ENCODE measurements at places on chromosomes 2 and 18. TPM values are rescaled to one million over a fixed set of nuclear protein-coding genes. Genes with fewer than 3 reads are reported as not detected.

DNA sequence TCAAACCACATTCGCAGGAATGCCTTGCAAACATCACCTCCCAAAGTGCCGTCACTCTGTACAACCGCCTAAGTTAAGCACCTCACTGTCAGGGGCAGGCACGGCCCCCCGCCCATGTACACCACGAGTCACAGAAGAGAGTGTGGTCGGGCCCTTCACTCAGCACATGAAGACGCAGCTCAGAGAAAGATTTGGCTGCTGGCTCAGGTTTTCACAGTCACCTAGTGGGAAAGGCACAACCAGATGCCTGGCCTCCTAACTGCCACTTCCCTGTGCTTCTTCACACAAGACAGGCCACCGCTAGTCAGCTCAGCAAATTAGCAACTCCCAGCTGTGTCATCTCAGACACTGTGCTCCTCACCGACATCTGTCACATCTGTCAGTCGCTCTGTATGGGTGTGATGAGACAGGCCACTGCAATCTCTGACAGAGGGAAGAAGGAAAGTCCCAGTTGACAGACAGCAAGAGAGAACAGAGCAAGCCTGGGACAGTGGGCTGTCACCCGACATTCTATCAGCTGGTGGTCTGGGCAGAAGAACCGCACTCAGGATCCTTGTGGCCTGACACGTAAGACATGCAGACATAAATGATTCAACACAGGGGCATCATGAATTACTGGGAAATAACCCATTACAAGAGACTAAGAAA is 60.8 kb downstream of the CRACDL start:
- no peak for DNase-seq

DNA sequence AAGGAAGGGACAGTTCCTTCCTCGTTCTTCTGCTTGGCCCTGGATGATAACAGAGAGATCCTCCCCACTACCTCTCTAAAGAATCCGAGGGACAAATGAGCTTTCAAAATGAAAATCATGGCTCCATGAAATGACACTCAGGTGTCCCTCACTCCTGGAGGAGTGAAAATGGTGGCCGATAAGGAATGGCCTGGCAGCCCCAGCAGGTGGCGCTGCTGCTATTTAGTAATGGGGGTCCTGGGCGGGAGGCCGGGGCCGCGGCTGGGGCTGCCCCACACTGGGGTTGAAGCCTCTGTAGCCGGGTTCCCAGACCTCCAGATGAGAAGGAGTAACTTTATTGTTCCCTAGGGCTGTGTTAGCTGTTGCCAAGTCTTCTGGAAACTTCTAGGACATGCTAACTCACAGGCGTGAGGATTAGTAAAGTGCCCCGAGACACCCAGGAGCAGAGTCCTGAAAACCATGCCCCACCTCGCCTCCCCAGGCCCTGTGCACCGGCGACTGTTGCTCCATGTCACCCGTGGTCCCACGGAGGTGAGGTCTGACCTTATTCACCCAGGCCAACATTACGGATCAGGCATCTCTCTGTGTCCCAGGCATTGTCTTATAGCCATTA is 138.0 kb downstream of the CTIF start:
- DNase-seq, result no peak

- no peak for DNase-seq
These were observed 134.3 kb upstream of the CTDP1 start for GRCh38 chr18:79545255-79545654.

DNA sequence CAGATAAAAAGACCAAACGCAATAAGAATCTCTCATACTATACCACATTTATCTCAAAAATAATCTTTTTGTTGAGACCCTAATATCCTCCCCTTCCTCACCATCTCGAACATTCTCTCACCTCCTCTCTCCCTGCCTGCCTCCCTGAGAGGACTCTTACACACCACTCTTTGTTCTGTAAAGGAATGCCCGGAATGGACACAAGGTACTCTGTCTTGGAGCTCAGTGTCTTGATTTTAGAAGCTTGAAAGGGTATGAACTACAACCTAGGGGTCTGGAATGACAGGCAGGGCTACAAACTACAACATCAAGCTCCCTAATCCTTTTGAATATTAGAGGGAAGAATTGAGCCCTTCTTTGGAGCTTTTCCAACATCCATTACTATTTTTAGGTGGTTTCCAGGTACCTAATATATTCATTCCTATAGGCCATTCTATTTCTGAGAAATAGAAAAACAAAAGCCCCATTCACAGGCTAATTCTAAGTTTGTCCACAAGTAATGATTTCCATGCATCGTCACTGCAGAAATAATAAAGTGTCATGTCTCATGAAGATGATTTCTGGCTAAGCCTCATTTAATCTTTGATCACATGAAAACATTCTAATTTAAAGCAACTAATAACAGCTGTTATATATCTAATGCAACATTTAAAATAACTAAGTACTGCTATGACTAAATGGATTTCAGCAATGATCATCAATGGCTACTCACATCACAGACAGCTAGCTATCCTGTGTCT is 60.6 kb downstream of the LRP2 start:
- no peak for DNase-seq

DNA sequence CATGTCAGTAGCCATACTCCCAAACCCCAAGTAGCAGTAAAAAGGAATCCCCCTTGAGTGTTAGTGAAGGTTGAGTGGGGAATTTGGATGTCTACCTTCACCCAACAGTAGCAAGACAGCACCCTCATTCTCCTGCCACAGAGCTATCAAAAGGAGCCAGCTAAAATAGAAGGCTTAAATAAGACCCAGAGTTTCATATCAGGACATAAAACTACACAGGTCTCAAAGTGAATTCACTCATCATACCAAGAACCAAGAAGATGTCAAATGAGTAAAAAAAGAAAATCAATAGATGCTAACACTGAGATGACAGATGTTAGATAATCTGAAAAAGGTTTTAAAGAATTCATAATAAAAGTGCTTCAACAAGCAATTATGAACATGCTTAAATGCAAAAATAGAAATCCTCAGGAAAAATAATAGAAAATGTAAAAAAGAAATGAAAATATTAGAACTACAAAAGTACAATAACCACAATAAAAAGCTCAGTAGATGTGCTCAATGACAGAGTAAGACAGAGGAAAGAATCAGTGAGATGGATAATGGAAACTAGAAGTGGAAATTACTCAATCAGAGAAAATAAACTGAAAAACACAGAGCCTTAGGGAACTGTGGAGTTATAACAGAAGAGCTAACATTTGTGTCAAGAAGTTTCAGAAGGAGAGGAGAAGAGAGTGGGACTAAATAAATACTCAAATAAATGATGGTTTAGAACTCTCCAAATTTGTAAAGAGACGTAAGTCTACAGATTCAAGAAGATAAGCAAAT is 90.5 kb downstream of the EDAR start:
- no peak for DNase-seq

GRCh38 chr2:31216734-31217133 is 581 bp downstream of the CAPN14 start:
- DNase-seq, result no peak

GRCh38 chr2:39981883-39982311 is 202.8 kb upstream of the THUMPD2 start:
- no peak for DNase-seq

DNA sequence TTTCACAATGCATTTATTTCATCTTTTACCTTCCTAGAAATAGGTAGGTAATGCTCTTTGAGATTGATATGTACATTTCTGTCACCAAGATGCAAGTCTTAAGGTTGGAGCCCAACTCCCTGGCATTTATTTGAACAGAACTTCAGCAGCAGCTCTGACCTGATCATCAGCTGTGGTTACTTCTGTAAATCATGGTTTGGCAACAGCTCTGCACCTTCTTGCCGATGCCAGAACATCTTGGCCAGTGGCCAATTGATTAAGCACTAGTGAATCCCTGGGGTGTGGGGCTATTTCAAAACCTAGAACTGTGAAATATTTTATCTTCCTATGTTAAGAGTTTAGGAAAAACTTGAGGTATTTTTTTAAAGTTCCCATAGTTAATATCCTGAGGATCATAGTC is 124.8 kb upstream of the NYAP2 start:
- DNase-seq, result no peak

- no peak for DNase-seq
These were observed 68.8 kb upstream of the ZNF397 start for GRCh38 chr18:35172009-35172408.

- DNase-seq, result no peak
These were observed 22.3 kb downstream of the DOK1 start for GRCh38 chr2:74576863-74577229.

DNA sequence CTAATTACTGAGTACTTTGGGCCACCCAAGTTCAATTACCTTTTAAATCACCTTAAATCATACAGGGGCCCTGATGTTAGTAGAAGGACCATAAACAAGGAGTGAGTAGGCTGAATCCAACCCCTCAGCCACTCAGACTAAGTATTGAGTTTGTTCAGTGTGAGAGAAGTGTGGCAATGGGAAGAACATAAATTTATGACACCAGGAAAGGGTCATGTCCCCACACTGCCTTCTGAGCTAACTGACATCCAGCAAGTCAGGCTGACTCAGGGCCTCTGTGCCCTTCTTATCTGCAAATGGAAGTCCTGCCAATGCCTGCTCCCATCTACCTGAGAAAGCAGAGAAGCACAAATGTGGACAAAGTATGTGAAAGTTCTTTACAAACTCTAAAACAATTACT is 12.9 kb downstream of the PLEKHM3 start:
- DNase-seq, result no peak

DNA sequence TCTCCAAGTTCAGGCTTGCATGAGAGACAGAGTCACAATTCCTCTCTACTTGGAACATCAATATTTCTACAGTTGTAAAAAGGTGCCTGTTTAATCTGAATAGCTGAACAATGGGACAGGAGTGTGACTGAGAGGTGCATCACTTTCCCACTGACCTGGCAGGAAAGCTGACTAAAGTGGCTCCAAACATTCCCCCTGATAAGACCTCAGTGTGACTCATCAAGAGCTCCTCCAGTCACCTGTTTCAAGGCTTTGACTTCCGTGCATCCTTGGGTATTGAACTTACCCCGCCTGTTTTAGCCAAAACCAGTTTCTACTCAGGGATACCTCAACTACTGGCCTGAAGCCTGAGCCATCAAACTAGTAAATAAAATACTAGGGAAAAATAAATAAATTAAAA is 453.9 kb upstream of the DDX18 start:
- DNase-seq, result no peak

DNA sequence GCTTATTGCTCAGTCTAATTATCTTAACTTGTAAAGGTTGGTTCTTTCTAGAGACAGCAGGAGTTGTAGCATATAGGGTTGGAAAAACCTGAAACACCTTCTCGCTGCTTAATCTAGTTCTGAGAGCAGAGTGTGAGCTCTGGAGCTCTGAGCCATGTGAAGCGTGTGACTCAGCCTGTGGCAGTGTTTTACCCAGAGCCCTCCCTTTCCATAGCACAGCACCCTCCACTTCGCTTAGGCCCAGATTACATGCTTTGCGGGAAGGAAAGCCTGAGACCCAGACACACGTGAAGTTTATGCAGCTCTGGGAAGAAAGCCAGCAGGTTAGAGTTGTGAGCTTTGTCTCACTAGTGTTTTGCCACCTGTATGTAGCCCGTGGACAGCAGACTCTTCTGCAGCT is 74.5 kb downstream of the INPP4A start:
- DNase-seq, result no peak

DNA sequence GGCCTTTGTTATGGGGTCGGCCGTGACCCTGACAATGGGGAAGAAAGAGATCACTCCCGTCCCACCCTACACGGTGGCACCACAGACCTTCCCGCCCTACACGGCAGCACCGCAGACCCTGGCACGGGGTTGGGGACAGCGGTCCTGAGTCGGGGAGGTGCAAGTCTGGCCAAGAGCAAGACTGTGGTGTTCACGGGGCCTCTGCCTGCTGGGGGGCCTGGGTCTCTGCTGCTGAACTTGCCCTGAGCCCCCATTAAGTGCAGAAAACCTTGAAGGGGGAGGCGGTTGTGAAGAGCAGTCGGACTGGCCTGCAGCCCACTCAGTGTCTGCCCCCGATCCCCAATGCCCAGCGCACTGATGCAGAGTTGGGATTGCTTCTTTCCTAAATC is 75.9 kb downstream of the SLC66A2 start:
- no peak for DNase-seq

- no peak for DNase-seq
These were observed 52.2 kb upstream of the CAB39 start for GRCh38 chr2:230660294-230661060.

- no peak for DNase-seq
These were observed 136.2 kb downstream of the BCL2 start for GRCh38 chr18:63183378-63183777.

DNA sequence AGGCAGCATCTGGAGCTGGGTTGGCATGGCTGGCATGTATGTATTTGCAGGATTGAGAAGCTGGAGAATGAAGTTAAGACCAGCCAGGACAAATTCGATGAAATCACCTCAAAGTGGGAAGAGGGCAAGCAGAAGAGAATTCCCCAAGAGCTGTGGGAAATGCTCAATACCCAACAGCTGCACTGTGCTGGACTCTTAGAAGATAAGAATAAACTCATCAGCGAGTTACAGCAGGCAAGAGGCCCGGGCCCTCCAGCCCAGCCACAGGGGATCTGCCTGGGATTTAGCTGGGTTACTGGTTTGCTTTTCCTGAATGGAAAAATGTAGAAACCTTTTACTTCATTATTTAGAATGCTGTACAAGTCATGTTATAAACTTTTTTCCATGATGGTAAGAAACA is 22.5 kb downstream of the DRC1 start:
- no peak for DNase-seq

GRCh38 chr2:67955748-67956603 is 106.8 kb downstream of the C1D start:
- DNase-seq, result no peak

DNA sequence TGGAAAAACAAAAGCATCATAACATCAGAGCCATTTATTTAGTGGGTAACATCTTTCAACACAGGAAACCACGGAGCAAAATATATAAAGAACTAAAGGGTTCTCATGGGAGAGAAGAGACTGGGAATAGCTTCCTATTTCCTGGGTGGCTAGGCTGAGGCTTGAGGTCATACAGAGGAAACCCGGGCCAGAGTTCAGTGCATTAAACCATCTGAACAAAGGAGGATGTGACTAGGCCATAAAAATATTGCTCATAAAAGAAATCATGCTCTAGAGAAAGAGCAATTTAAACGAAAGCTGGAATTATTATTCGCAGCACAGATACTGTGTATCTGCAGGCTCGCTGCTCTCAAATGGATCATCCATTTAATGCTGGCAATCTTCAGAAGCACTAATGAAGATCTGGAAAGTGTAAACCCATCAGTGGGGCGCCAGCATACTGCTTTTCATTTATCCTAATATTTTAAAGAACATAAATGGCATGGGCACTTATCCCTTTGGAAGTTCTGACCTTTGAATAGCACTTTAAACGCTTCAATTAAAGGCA is 83.3 kb downstream of the GALNT14 start:
- DNase-seq, result no peak

DNA sequence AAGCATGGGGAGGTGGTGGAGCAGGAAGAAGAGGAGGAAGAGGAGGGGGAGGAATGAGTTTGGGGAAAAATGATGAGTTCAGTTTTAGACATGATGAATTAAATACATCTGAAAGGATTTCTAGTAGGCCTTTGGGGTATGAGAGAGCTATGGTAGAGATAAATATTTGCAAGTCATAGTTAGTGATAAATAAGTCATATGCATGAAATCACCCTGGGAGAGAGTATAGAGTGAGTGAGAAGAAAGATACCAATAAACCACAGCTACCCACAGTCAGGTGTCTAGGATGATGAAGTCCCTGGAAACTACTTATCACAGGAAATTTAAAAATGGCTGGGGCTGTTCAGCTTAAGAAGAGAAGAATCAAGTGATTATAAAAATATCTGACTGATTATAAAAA is 240.5 kb downstream of the RDH14 start:
- no peak for DNase-seq

GRCh38 chr2:27857417-27858172 is 32.6 kb downstream of the RBKS start:
- peak; percentile 44 for DNase-seq

The GCG gene
- not detected for total RNA-seq

The CXCR4 gene
- total RNA-seq, result 211 TPM

The DYTN gene
- not detected for total RNA-seq

The DPYSL5 gene
- not detected for total RNA-seq

The STPG4 gene
- total RNA-seq, result not detected

The ALK gene
- not detected for total RNA-seq
